NCI-H2171 treated with DMSO at 0.1 percent for 48 hours (cell line): ENCODE measurements at places on chromosomes 7 and 10.

- no peak for DNase-seq
Observed at GRCh38 chr10:117454502-117454901, 79.3 kb upstream of the PDZD8 start.

DNA sequence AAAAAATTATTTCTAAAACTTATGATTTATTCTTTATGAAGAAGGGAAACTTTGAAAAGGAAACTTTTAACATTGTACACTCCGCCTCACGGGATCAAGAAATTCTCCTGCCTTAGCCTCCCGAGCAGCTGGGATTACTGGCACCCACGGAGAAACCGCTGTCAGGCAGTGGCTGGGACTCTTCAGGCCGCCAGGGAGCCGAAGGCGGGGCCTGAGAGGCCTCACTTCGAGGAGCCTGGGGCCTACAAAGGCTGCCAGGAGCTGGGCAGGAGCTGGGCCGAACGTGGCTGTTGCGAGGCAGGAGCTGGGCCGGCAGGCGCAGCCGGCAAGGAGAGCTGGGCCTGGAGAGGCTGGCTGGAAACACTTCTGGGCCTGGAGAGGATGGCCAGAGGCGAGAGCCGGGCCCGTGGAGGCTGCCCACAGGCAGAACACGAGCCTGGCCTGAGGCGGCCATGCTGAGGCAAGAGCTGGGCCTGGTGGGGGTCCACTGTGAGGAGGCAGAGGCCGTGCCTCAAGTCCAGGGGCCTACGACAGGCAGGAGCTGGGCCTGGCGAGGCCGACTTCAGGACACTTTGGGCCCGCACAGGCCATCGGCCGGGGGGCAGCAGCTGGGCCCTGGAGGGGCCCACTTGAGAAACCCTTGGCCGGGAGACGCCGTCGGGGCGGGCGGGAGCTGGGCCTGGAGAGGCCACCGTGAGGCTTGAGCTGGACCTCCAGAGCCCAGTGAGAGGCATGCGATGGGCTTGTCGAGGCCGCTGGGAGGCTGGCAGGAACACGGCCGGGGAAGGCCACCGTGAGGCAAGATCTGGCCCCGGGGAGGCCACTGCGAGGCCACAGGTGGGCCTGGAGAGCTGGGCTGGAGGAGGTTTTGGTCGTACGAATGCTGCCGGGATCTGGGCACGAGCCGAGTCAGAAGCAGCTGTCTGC, 23.7 kb downstream of the MDH2 start:
- DNase-seq, result no peak

- no peak for DNase-seq
Observed at GRCh38 chr10:103472005-103472404, 7.0 kb downstream of the CALHM3 start.

DNA sequence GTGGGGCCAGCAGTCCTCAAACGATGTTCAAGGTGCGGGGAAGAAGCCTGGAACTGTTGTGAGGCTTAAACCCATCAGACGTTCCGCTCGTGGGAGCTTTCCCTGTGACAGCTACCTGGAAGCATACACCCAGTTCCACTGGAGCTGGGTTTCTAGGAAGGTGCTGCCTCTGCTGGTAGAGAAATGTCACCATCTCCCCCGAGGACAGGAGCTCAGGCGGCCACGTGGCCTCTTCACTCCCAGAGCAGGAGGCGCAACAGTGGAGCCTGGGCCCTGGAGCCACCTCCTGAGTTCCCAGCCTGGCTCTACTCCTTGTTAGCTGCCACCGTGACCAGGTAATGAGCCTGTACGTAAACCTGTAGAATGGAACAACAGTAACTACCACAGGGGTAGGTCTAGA, 156.1 kb downstream of the ADARB2 start:
- DNase-seq, result no peak

- no peak for DNase-seq
Observed at GRCh38 chr7:80794631-80795573, 123.9 kb downstream of the SEMA3C start.

GRCh38 chr10:98308669-98309365, 40.8 kb upstream of the LOXL4 start:
- DNase-seq, result peak; percentile 13

DNA sequence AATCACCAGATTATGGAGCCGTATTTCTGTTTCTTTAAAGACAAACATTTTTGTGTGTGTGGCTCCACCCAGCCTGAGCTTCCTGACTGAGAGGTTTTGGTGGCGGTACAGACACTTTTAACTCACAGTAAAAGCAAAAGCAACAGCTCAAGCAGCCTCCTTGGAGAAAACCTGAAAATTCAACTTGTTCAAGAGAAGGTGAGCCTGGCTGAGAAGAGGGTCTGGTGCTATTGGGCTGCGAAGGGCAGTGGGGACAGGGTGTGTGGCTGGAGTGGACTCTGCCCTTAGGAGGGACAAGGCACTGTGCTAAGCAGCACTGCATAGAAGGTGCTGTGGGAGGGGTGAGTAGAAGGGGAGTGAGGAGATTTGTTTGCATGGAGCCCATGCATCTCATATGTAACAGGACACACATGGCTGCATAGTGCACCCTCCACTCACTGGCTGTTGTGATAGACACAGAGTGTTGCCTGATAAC, at the start of gene GIMAP7:
Gene GIMAP7, plus strand, starts transcription at position 125 of the 475 bp plus-strand sequence. CDS start 5,103 bp downstream, outside the sequence.
- no peak for DNase-seq

GRCh38 chr10:111379534-111380187, 302.8 kb downstream of the ADRA2A start:
- DNase-seq, result no peak

GRCh38 chr10:124994573-124995473, 52.9 kb downstream of the ZRANB1 start:
- no peak for DNase-seq

GRCh38 chr10:35707642-35708425, 65.7 kb upstream of the FZD8 start:
- DNase-seq, result peak; percentile 85

DNA sequence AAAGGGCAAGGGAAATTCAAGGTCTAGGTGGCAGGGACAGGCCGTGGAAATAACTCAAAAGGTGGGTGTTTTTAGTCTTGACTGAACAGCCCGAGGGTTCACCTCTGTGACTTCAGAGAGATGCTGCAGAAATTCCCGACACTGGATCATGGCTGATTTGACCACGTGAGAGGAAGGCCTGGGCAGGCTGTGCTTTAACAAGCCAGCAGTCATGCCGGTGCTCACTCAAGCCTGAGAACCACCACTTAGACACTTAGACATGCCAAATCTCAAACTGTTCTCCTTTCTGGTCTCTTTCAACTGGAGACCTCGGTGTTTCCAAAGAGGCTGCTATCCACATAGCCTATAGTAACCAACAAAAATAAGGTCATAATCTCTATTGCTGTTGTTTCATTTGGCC, 15.4 kb downstream of the TECTB start:
- DNase-seq, result no peak

DNA sequence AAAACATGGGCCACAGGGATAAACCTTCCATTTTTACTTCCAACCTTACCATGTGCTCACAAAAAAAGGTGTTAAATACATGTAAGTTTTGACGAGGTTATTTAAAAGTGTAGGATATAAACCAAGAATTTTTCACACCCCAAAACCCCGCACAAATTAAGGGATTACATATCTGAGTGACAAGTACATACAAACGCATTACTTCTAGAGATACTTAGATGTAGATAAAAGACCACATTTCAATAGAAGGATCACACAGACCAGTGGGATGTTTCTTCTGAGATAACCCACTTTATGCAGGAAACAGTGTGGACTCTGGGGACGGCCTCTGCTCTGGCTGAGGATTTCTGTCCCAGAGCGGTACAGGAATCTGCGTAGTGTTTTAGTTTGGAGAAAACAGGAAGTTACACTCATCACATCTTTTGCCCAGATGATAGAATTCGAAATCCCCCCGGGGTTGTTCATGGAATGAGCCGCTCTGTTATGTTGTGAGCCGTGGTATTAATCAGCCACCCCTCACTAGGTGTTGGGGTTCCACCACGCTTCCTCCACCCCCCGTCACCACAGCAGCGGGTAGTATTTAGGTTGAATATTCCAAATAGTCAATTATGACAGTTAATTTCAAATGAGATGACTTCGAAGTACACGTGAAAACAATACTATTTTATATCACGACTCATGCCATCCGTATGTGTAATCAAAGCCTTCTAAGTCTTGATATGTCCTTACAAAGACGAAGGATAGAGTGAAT, 1.3 kb upstream of the CUL1 start:
- no peak for DNase-seq

- DNase-seq, result no peak
Observed at GRCh38 chr10:12019283-12019971, 23.2 kb downstream of the UPF2 start.

GRCh38 chr7:6465862-6466261, 18.1 kb upstream of the DAGLB start:
- DNase-seq, result no peak

DNA sequence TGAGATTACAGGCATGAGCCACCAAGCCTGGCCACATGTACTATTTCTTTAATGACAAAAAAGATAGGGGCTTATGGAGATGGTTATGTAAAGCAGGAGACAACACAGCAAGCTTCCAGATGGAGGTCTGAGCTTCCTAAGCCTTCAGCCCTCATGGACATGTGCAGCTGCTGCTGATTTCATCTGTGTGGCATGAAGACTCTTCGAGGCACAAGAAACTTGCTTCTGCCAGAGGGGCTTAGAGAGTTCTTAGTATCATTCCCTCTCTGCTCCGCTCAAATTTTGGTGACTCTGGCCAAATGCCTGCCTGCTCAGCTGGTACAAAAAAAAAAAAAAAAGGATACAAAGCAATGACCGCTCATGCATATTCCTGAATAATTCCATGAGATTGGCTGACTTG, 552.5 kb downstream of the TYW1 start:
- DNase-seq, result no peak

DNA sequence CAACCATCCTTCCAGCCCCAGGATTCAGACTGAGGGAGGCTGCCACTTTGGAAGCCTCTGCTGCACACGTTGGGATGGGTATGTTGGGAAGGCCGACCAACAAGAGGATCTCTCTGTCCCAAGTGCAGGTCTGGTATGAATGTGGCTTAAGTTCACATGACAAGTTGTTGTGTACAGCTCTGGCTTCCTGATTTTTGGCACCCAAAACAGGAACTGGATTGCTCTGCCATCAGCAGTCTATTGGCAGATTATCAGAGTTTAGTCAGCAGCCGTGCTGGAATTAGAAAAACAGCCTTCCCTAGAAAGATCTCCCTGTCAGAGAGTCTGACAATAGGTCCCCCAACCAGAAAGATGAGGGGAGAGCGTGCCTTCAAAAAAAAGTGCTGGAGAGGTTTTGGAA, 66.9 kb downstream of the GOLGA7B start:
- no peak for DNase-seq

GRCh38 chr10:70379581-70380176, 2.7 kb downstream of the LRRC20 start:
- no peak for DNase-seq

GRCh38 chr10:43939939-43940820, 291.5 kb upstream of the ZNF32 start:
- DNase-seq, result peak; percentile 52

DNA sequence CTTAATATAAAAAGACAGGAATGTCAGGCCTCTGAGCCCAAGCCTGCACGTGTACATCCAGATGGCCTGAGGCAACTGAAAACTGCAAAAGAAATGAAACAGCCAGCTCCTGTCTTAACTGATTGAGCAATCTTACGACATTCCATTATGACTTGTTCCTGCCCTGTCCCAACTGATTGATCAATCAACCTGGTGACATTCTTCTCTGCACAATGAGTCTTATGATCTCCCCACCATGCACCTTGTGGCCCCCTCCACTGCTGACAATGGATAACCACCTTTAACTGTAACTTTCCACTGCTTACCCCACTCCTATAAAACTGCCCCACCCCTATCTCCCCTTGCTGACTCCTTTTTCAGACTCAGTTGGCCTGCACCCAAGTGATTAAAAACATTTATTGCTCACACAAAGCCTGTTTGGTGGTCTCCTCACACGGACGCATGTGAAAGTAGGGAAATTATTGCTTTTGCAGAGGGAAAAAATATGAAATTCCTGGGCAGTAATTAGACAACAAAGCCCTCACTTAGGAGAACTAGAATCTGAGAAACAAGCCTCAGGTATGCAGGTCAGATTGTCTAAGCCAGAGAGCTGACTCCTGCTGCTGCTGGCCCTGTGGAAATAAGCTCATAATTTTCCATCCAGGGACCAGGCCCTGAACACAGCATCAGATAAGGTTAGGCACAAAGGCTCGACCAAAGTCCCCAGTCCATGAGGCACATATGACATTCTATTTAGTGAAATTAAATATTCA, 5.3 kb downstream of the CYP3A7 start:
- DNase-seq, result no peak

DNA sequence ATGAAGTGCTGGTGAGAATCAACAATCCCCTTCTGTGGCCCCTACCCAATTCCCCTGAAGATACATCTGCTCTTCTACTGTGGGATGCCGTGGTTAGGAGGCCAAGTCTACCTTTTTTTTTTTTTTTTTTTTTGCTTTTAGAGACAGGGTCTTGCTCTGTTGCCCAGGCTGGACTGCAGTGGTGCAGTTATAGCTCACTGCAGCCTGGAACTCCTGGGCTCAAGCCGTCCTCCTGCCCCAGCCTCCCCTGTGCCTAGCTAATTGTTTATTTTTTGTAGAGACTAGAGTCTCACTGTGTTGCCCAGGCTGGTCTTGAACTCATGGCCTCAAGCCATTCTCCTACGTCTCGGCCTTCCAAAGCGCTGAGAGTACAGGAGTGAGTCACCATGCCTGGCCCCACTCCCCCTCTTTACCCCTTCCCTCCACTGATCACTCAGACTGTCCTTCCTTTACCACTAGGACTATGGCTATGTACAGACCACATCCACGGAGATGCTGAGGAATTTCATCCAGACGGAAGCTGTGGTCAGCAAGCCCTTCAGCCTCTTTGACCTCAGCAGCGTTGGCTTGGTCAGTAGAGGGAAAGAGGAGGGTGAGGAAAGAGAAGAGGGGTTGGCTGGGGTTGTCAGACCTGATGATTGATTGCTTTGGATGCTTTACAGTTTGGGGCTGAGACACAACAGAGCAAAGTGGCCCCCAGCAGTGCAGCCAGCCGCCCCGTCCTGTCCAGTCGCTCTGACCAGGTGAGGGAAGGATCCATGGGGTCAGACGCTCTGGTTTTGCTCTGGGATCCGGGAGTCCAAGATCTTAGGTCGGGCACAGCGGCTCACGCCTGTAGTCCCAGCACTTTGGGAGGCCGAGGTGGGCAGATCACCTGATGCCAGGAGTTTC, 1.8 kb downstream of the AP4M1 start:
- no peak for DNase-seq

DNA sequence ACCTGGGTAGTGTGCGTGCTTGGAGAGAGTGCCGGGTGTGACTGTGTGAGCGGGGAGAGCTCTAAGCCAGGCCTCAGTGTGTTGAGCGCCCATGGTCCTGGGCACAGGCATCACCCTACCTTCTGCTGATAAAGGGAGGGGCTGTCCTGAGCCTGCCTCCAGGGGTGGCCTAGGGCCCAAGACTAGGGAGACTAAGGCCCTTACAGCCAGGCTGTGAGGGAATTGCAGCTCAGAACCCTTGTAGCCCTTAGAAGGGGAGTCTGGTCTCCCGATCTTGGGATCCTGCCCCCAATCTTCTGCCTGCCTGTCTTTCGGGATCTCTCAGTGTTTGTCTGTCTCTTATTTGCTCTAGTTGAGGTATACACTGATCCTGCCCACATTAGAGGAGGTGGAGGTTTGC, 41.2 kb downstream of the PAX2 start:
- no peak for DNase-seq

- DNase-seq, result no peak
Observed at GRCh38 chr7:121105262-121105661, 116.8 kb downstream of the CPED1 start.
